ENCODE measurements at places on chromosomes 5 and 9. TPM values are rescaled to one million over a fixed set of nuclear protein-coding genes. Genes with fewer than 3 reads are reported as not detected.

The ZDHHC11B gene
- not detected for total RNA-seq

The TSLP gene
- under 0.01 TPM for total RNA-seq

The RANBP17 gene
- 4.5 TPM for total RNA-seq

The SLC46A2 gene
- total RNA-seq, result not detected

DNA sequence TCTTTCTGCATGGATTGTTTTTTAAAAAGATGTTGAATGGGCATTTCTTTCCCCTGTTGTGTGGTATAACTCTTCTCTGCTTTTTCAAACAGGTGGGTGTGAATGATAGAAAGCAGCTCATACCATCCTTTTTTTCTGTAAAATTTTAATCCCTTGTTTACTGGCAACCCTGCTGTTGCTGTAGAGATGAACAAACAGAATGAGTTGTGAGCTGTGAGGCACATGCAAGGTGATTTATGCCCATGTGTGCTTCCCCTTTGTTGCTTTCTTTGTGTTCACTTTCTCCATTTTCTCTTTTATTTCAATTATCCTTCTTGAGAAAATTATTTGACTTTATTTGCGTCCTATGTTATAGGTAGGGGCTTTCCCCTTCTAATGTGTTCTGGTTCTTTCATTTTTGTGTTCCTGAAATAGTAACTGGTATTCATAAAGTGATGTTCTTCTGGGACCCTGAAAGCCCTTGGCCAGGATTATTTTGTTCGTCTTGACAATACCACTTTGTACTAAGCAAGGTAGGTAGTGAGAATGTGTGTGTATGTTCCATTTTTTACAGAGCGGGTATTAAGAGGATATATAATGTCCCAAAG is 79.9 kb downstream of the AOPEP start:
- DNase-seq, result peak; percentile 65

DNA sequence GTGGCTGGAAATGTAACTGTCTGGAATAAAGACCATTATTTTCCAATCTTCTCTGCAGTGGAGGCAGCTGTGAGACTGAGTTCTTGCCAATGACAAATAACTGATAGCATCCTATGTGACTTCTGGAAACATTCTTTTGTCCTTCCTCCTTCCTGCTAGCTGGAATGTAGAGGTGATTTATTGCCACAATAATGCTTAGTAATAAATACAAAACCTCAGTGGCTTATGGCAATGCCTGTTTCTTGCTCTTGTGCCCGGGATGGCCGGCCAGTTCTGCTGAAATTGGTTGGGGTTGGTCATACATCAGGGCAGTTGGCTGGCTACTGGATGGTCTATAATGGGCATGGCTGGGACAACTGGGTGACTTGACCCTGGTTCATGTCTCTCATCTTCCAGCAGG is 12.2 kb upstream of the TEX48 start:
- DNase-seq, result peak; percentile 29

GRCh38 chr9:81423589-81424326 is 265.6 kb downstream of the TLE1 start:
- DNase-seq, result no peak

GRCh38 chr5:56450766-56451165 is 217.6 kb upstream of the ANKRD55 start:
- no peak for DNase-seq

GRCh38 chr5:2732850-2733249 is 18.6 kb downstream of the IRX2 start:
- DNase-seq, result no peak

- peak; percentile 38 for DNase-seq
Measured at GRCh38 chr9:83956436-83957247, 23.4 kb downstream of the HNRNPK start.

- DNase-seq, result no peak
Measured at GRCh38 chr9:127290561-127291065, 26.0 kb downstream of the GARNL3 start.
